ENCODE measurements at places on chromosomes 3 and 15.

- no peak for DNase-seq
Observed at GRCh38 chr15:69060041-69060481, 45.6 kb downstream of the NOX5 start.

GRCh38 chr15:92041371-92041770 is 187.9 kb downstream of the SLCO3A1 start:
- DNase-seq: no peak

GRCh38 chr3:4019501-4019900 is 220.3 kb downstream of the LRRN1 start:
- no peak for DNase-seq

GRCh38 chr3:120637851-120638559 is 41.9 kb downstream of the NDUFB4 start:
- no peak for DNase-seq

DNA sequence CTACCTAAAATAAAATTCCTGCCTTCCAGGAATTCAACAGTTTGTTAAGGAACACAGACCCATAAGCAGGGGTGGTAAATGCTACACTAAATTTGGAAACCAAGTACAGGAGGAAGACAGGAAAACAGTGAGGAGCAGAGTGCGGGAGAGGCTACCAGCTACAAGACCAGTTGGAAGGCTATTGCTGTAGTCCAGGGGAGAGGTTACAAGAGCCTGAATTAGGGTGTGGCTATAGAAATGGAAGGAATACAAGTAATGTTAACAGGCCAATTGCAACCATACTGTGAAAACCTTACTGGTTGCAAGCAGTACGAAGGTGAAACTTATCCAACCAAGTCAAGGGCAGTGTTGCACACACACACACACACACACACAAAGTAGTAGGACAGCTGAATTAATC is 880 bp upstream of the ARMC8 start:
- DNase-seq: no peak

- DNase-seq: no peak
Observed at GRCh38 chr15:69976366-69976994, 121.2 kb downstream of the TLE3 start.

DNA sequence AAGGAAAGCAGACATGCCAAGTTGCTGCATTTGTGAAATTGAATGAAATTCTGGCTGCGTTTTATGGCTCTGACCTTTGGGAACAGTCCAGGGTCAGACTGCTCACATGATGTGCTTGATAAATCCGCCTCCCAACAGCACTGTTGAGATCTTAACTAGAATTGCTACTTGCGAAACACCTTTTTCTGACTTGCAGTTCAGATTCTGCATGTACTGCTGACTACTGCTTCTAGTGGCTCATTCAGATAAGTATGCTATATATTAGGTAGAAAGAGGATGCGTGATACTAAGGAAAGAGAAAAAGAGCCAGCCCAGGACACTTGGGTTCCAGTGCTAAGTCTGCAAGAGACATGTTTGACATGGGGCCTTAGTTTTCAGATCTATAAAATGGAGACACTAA is 129.4 kb downstream of the LPP start:
- no peak for DNase-seq

DNA sequence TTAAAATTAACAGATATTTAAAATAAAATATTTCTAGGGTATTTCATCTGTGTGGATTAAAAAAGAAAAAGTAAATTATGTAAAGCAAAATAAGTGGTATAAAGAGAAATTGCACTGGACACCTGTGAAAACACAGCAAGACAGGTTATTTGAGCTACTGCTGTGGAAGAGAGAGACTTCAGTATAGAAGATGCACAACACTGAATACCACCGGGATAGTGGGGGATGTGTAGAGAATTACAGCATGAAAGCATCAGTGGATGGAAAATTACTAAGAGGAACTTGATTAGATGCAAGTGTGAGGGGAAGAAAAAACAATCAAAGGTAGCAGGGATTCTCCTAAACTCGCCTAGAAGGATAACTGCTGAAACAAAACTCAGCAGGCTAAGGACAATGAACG is 1242.5 kb upstream of the GBE1 start:
- no peak for DNase-seq

- DNase-seq: no peak
Observed at GRCh38 chr3:159887911-159888310, 100.7 kb upstream of the IL12A start.

GRCh38 chr3:119362010-119362409 is 67.8 kb downstream of the ARHGAP31 start:
- no peak for DNase-seq

DNA sequence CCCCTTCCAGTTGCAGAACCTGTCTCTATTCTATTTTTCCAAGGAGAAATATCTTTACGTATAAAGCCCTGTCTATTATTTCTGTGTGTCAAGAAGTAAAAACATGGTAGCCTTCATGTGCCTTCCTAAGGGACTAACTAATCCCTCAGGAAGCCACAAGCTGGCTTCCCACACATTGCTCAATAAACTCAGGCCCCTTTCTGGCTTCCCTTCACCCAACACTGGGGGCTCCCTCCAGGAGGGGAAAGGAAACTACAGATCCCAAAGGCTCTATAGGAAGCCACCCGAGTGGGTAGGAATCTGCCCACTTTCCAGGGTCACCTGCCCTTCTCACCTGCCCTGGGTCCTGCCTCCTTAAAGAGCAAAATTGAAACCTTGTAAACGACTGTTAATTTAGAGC is 4.6 kb downstream of the TLE3 start:
- DNase-seq: no peak

- DNase-seq: no peak
Observed at GRCh38 chr15:91975241-91975978, 121.9 kb downstream of the SLCO3A1 start.

GRCh38 chr15:57649138-57649537 is 57.4 kb upstream of the POLR2M start:
- peak; percentile 56 for DNase-seq

DNA sequence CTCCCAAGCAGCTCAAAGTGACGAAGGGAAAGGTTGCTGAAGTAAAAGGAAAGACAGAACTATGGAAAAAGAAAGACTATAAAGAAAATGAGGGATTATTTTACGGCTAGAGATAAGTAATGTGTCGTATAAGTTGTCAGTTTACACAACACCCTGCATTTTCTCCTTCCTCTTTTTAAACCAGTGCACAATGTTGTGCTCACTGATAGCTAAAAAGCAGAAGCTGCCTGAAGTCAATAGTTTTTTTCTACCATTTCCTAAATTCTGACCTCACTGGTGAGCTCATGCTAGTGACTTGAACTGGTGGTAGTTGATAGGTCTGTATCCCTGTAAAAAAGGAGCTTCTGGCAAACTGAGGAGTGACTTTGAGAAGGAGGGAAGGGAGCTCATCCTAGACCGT is 368.6 kb upstream of the GBE1 start:
- DNase-seq: no peak

- DNase-seq: peak; percentile 16
Observed at GRCh38 chr3:106183762-106184391, 315.1 kb upstream of the CBLB start.

DNA sequence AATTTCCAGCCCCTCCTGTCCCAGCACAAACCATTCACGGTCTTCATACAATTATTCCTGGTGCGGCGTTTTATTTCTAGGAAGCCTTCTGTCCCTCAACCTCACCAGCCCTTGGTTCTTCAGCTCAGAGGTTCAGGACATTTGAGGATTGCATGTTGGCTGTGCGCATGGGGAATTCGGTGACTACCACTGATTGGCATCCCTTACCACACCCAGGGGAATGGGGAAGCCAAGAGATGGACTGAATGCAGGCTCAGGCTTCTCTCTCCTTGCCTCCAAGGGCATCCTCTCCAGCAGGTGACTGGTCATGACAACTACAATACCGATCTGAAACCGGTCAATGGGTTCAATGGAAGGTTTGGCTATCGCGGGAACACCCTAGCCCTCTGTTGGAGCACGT is 153.8 kb downstream of the MTHFS start:
- no peak for DNase-seq

- no peak for DNase-seq
Observed at GRCh38 chr3:132196113-132196512, 121.1 kb upstream of the ACP3 start.

DNA sequence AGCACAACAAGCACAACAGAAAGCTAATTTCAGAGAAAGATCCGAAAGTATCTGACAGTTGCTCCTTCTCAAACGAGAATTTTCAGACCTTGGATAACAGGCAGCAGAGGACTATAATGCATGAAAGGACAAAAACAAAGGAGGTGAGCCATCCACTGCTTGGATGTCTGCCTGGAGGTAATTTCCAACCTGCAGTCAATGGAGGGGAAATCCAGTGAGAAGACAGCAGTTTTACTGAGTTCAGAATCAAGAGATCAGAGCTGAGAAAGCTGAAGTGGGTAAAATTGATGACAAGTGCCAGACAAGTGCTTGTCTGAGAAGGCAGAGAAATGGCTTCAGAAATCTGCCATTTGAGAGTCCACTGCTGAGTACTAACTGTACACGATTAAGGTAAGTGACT is 22.1 kb downstream of the UBE3A start:
- no peak for DNase-seq

DNA sequence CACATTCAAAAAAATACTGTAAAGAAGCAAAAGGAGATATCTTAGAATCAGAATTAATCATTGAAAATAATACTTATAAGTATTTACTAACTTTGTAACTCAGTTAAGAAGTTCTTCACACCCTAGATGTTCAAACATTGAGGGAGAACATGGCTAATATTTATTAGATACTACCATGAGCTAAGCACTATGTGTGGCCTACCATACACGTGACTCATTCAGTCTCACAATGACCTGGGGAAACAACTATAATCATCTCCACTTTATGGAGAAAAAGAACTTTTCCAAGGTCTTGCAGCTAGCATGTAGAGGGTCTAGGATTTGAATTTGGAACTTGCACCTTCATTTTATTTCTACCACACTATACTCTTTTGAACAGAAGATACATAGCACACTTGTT is 361.9 kb upstream of the CFAP20DC start:
- DNase-seq: no peak

- no peak for DNase-seq
Observed at GRCh38 chr3:141434255-141434654, 52.6 kb upstream of the RASA2 start.

GRCh38 chr15:79724312-79724711 is 172.5 kb downstream of the MTHFS start:
- peak; percentile 11 for DNase-seq

- DNase-seq: peak; percentile 80
Observed at GRCh38 chr15:37789881-37790280, 144.6 kb upstream of the TMCO5A start.

DNA sequence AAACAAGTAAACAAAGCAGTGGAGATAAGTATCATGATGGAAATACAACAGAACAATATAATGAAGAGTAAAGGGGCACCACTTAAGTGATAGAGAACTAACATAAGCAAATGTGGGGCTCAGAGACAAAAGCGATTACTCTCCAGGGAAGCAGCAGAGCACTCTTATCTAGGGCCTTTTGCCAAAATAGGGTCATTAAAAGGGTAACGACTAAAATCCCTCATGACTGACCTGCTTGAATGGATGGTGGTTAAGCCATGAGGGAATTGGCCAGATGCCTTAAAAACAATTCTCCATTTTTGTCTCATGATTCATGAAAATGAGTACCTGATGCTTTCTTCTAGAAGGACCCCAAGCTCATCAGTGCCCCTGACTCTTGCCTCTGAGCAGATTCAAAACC is 3.2 kb upstream of the SLC7A14 start:
- no peak for DNase-seq

DNA sequence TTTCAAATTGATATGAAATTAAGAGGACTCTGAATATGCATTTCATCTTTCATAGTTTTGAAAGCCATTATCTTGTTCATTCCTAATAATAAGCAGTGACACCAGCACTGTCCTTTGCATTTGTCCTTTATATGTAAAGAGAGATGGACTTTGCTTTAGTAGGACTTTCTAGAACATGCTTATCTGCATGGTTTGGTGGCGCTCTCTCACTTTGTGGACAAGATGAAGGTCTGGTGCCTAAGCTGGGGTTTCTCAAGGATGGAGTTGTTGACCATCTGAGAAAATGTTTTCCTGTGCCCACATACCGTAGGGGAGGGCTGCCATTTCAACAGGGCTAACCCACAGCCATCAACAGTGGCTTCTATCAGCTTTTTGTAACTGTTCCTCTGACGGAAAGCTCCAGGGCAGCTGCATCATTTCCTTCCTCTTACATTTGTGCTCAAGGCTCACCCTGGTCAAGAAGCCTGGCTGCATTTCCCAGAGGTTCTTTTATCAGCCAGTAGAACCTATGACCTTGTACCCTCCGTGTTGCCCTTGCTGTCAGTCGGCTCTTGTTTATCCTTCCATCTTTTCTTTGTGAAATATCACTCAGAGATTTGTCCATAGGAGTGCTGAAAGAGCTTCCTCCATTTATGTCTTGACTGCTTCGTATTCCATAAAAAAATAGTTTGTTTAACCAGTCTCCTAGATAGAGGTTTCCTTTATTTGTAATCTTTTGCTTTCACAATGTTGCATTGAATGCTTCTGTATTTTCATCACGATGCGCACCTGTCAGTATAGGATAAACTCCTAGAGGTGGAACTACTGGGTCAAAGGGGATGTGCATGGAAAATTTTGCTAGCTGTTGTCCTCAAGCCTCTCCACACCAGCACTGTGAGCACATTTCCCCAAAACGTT is 44.6 kb downstream of the ABHD2 start:
- no peak for DNase-seq

- no peak for DNase-seq
Observed at GRCh38 chr15:53618461-53618860, 141.0 kb downstream of the WDR72 start.

GRCh38 chr15:84886211-84886983 is 1.9 kb downstream of the SLC28A1 start:
- no peak for DNase-seq

DNA sequence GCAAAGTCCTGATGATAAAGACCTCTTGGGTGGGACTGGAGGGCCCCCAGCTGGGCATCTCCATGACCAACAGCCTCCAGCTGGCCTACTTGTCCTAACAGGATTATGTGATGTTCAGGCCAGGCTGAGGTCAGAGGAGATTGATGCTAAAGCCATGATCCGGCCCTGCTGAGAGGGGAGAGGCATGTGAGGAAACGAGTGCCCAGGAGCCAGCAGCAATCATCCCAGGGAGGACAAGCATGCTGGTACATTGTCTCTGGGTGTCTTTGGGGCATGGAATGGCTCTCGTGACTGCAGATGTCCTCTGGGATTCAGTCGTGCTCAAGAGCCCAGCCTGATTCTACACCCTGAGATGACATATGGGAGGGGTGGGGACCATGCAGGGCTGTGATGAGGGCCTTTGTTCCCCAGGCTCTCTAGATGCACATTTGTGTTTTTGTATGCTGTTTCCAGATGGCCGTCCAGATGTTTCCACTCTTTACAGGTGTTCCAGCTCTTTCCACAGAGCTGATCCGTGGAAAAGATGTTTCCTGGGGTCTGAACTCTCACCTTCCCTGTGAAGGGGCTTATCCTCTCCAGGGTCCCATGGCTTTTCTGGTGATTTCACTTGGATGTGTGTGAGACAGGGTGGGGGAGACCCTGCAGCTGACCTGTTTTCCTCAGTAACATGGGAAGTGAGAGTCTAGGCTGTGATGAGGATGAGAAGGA is 20.2 kb downstream of the SLC24A1 start:
- DNase-seq: no peak

DNA sequence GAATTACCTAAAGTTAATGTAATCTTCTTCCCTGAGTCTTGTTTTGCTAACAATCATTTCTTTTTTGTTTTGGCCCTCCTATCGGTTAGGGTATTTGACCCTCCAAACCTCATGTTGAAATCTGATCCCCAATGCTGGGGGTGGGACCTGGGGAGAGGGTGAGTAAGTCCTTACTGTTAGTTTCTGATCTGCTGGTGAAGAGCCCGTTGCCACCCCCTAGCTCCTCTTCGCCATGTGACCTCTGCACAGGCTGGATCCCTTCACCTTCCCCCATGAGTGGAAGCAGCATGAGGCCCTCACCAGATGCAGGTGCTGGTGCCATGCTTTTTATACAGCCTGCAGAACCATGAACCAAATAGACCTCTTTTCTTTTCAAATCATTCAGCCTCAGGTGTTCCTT is 62.8 kb upstream of the ADCY5 start:
- DNase-seq: no peak
